Activated CD4-positive, alpha-beta T cell treated with anti-CD3 and anti-CD28 coated beads, Interleukin-2, amount 10 ng/mL, durations not matched to agents 7 days and 5 days (primary cell): ENCODE measurements at places on chromosomes 3 and 15.

- no peak for DNase-seq
Observed at GRCh38 chr3:32109256-32109655, 2.8 kb downstream of the GPD1L start.

- no peak for DNase-seq
Observed at GRCh38 chr3:19384868-19385267, 236.6 kb downstream of the KCNH8 start.

- no peak for DNase-seq
Observed at GRCh38 chr3:82353306-82354171, 592.1 kb upstream of the GBE1 start.

DNA sequence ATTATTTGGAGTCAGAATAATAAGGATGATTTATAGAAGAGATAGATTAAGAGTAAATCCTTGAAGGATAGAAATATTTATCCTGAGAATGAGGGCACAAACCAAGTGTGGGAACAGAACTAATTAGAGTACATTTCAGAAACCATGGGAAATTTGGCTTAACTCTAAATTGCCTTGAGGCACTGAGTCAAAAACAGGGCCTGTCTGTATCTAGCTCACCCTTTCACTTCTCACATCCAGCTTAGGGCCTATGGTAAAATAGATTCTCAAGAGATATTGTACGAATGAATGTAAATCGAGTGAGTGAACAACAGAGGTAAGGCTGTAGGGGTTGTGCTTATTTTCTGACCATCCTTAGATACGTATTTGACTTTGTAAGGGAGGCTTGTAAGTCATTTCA is 586.1 kb upstream of the DPPA4 start:
- no peak for DNase-seq

DNA sequence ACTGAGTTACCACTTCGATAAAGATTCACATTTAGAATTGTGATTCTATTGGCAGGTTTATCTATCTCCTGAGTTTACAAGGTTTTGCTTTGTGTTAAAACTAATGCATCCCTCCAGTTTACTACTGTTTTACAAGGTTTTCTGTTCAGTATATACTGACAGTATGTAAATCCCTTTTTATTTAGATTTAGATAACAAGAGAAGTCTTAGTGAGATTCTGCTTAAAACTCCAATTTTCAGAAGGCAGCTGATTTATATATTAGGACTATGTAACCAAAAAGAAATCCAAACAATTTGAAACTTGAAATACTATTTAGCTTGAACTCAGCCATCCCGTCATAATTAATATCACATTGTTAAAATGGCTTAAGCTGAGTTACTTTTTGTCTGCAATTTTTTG is 619.2 kb downstream of the NAALADL2 start:
- DNase-seq, result no peak

DNA sequence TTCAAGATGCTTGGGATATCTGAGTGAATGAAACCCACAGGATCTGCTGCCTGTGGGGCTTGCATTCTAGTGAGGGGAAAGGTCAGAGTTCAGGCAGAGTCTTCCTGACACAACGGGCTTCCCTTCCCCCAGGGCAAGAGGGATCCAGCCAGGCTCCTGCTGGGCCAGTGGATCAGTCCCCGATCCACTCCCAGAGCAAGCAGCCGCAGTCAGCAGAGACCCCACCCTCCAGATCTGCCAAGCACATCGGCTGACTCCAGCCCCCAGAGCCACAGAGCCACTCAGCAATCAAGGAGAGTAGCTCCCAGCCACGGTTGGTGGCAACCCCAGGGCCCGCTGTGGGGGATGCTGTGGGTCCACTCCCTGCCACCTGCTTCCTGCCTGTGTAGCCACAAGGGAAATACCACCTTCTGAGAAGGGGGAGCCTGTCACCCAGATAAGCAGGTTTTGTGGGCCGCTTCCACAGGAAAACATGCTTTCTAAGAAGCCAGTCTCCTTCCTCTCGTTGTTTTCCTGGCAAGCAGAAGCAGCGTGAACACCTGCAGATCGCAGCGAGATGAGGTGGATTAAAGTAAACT is 44.9 kb downstream of the CPN2 start:
- DNase-seq, result peak; percentile 79

- no peak for DNase-seq
Observed at GRCh38 chr3:63386568-63386967, 108.5 kb downstream of the SYNPR start.

- DNase-seq, result no peak
Observed at GRCh38 chr15:78977091-78977571, 32.3 kb upstream of the CTSH start.

- DNase-seq, result no peak
Observed at GRCh38 chr3:4302747-4303146, 422 bp upstream of the SETMAR start.

GRCh38 chr15:71422530-71423259 is 307.4 kb downstream of the THSD4 start:
- DNase-seq, result no peak
